NCI-H345 (cell line): ENCODE measurements at places on chromosomes 13 and 19.
A peak's percentile ranks its signal among the peaks of the same experiment; 100 is the strongest.

DNA sequence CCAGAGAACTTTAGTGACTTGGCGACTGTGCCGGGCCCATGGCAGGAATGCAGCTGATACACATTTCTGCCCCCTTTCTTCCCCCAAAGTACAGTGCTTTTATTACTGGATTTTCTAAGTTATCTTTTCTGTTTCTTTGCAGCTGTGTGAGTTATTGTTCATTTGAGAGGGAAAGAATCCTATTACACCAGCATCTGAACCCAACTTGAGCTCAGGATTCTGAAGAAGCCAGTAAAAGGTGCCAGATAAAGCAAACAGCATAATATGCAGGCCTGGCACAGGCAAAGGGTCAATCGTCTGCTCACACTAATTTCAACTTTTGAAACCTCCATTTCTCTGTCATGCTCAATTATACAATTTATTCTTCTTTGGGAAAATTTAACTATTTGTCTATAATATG lies 93.9 kb downstream of the DOCK9 start:
- DNase-seq = no peak

DNA sequence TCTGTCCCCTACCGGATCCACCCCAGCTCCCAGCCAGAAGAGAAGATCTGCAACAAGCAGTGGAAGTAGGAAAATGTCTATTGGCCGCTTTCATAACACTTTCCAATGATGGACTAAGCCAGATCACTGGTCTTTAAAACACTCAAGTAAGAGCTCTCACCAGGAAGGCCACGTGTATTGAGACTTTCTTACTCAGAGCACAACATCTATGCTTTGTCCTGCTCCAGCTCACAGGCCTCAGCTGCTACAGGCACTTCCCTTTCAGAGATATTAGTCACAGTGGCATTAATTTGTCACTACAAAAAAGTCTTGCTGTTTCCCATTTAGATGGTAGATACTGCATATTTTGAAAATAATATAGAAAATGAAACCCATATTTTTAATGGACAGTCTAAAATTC lies 164.2 kb downstream of the ABCC4 start:
- DNase-seq = no peak

DNA sequence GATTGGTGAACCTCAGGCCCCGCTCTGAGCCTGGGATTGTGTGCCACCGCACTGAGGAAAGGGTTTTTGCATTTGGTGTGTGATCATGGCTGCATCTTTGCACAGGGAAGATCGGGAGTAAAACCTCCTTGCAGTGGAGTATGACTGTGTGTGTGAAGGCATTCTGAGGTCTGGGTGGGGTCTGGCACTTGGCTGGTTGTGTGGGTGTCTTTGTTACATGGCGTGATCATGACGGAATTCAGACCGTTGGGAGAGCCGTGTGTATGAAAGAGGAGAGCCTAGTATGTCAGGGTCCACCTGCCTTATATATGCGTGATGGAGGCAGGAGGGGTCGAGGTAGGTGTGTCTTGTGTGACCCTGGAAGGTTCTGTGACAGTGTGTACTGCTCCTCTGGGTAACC lies 740 bp upstream of the BEST2 start:
- no peak for DNase-seq

- DNase-seq = no peak
Observed at GRCh38 chr19:15563931-15564330, 51.1 kb upstream of the CYP4F8 start.

- DNase-seq = peak; percentile 47
Observed at GRCh38 chr13:74132776-74133656, 1.2 kb downstream of the KLF12 start.

- DNase-seq = no peak
Observed at GRCh38 chr19:57441979-57442752, 7.0 kb downstream of the ZNF749 start.

- no peak for DNase-seq
Observed at GRCh38 chr13:44755872-44756271, 179.7 kb upstream of the TSC22D1 start.

DNA sequence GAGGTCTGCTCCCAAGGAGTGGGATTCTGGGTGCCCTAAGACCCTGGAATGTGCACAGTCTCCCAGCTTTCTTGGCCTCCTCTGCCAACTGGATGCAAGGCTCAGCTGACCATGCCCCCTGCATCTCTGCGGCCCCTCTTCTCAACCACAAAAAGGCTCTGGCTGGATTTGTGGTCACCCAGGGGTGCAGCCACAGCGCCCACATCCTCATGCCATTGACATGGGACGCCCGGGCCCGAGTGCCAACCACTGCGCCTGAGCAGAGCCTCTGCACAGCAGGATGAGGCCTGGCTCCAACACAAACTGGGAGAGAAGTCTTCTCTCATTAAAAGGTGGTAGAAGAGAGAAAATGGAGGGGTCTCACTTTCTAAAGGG lies 103.5 kb downstream of the FOXO1 start:
- no peak for DNase-seq

- no peak for DNase-seq
Observed at GRCh38 chr19:46239193-46240024, 9.9 kb downstream of the IGFL1 start.

DNA sequence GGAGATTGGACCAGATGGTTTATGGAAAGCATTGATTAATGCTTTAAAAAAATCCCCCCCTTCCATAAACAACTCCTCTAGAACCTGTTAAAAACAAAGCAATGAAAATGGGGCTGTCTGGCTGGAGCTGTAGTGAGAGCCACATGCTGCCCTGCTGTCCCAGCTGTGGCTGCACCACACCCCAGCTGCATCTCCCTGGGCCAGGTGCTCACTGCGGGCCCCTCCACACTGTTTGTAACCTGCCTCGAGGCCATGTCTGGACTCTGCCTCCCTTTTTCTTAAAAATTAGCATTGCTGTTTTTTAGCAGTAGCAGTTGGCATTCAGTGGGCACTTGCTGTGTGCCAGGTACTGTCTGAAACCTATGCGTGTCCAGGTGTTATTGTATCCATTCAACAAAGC lies 15.2 kb upstream of the F2RL3 start:
- DNase-seq = no peak

DNA sequence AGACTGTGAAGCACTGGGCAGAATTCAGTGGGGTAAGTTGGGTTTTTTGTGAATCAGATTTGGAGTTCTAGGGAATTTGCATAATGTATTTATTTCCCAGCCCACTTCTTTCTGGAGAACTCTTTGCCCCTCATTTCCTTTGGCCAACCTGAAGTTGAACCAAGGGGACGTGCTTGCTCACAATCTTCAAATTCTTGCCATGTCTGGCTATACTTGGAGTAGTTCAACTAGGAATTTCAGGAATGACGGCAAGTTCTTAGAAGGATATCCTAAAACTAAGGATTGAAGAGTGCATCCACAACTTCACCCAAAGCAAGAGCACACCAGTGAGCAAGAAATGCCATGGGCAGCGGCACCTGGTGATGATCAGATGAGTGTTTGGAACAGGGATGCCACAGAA lies 88.5 kb downstream of the TEX26 start:
- no peak for DNase-seq

DNA sequence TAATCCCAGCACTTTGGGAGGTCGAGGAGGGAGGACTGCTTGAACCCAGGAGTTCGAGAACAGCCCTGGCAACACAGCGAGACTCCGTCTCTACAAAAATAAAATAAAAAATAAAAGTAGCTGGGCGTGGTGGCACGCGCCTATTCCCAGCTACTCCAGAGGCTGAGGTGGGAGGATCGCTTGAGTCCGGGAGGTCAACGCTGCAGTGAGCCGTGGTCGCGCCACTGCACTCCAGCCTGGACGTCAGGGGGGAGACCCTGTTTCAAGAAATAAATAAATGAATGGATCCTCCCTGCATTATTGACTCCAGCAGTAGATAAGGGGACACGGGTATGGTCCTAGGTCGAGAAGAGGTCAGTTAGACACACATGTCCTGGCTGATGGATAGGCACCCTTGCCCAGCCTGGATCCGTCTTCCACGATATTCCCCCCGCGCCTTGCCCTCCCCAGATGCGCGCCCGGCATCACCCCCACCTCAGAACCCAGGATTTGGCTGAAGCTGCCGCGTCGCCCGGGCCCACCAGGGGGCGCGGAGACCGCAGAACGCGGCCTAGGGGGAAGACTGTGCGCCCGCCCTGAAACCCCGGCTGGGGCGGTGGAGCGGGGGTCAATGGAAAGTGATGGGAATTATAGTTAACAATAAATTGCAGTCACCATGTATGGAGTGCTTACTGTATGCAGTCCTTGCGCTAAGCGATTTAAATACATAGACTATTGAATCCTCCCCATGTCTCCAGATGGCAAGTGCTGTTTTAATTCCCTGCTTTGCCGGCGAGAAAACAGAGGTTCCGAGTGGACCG lies 2.1 kb upstream of the HOOK2 start:
- DNase-seq = peak; percentile 44

DNA sequence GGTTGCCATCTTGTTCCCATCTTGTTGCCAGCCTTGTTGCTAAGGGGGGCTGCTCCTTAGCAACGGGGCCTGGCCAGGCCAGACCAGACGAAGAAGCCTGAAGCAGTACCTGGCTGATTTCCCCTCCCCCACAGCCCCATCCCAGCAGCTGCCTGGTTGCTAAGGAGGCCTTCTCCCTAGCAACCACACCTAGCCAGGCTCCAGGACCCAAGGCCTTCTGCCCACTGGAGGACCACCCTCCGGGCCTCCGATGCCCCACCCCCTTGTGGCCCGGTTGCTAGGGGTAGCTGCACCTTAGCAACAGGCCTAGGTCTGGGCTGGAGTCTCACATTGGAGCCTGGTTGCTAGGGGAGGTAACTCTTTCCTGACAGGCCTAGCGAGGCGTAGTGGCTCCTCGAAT lies 3.9 kb downstream of the PRRG2 start:
- peak; percentile 10 for DNase-seq

DNA sequence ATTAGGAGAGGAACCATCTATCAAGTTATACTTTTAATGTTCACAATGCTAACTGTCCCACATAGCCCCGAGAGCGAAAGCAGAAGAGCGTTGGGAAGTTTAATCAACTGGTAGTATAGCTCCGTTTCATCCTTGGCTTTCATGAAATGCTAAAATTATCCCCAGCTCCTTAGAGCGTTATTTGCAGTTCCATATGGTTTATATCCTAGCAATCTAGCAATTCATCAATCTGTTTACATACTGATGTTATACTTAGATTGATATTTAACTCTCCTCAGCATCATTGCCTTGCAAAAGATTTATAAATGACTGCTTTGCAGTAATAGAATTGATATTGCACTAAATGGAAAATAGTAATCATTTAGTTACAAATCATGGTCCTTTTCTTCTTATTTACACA lies 419.8 kb downstream of the COG6 start:
- DNase-seq = no peak

- DNase-seq = peak; percentile 31
Observed at GRCh38 chr19:45526143-45526542, 18.9 kb downstream of the VASP start.

DNA sequence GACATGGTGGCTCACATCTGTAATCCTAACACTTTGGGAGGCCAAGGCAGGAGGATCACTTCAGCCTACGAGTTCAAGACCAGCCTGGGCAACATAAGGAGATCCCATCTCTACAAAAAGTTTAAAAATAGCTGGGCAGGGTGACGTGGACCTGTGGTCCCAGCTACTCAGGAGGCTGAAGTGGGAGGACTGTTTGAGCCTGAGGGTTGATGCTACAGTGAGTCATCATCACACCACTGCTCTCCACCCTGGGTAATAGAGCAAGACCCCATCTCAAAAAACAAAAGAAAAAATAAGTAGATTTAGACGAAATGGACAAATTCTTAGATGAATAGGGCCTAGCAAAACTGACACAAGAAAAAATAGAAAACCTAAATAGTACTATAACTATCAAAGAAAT lies 10.4 kb upstream of the GNG8 start:
- DNase-seq = no peak

DNA sequence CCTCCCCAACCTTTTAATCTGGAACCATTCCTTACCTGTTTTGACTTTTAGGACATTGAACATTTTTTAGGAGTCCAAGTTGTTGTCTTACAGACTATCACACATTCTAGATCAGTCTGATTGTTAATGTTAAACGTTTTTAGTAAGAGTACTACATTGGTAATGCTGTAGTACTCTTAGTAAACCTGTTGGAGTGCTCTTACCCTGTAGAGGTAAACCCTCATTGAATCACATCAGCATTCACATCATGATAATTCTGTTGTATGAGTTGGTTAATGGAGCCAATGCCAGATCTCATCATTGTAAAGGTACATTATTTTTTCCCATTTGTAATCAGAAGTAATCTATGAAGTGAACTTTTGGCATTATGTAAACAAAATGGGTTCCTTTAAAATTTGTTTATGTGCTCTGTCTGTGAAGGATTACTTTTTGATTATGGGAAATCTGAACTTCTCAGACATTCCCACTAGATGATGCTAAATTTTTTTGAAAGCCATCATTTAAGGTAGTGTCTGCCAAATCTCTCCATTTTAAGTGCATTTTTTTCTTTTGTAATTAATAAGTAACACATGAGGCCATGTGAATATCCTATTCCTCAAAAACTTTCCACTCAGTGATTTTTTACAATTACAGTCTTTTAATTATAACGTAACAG lies 55.2 kb downstream of the VWA8 start:
- peak; percentile 24 for DNase-seq

- no peak for DNase-seq
Observed at GRCh38 chr19:54329476-54330165, 9.3 kb downstream of the LILRA4 start.
